ENCODE measurements at places on chromosomes 6 and 20. TPM values are rescaled to one million over a fixed set of nuclear protein-coding genes. Genes with fewer than 3 reads are reported as not detected.

The RIPOR2 gene
- total RNA-seq: 0.86 TPM

The SIRPB2 gene
- not detected for total RNA-seq

GRCh38 chr20:62232194-62232593 is 6.1 kb upstream of the OSBPL2 start:
- H3K4me1 ChIP-seq: no peaks in the 10 kb centered on the region
- H3K27me3 ChIP-seq: no peaks in the 10 kb centered on the region
- DNase-seq: no peak
- no peaks in the 10 kb centered on the region for H3K36me3 ChIP-seq
- no peak overlapping the region for H3K4me3 ChIP-seq

- no peaks in the 10 kb centered on the region for H3K36me3 ChIP-seq
- no peak for DNase-seq
- H3K27me3 ChIP-seq: no peaks in the 10 kb centered on the region
- no peak overlapping the region for H3K27ac ChIP-seq
These were observed 44.2 kb upstream of the TOX2 start for GRCh38 chr20:43870484-43870883.

DNA sequence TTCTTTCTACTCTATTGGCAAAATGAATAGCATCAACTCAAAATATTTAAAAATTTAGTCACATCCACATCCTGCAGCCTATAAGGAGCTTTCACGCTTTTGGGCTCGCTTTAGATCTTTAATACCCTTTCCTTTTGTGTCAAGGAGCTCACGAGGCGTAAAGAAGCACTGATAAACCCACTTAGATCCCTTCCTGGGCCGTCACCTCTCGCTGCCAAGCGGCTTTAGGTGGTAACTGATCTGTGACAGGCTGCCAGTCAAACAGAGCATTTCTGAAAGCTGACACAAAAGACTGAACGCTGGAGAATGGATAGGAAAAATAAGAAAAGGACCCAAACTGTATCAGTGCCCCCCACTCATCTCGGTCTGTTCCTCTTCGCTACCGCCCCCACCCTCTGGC is 385.7 kb upstream of the MMS22L start:
- no peaks in the 10 kb centered on the region for H3K27me3 ChIP-seq
- no peak for DNase-seq
- H3K4me3 ChIP-seq: no peak overlapping the region
- H3K27ac ChIP-seq: no peak overlapping the region
- no peaks in the 10 kb centered on the region for H3K4me1 ChIP-seq

Measured in Caco-2 (cell line).